ENCODE measurements at places on chromosomes 6 and 20.

DNA sequence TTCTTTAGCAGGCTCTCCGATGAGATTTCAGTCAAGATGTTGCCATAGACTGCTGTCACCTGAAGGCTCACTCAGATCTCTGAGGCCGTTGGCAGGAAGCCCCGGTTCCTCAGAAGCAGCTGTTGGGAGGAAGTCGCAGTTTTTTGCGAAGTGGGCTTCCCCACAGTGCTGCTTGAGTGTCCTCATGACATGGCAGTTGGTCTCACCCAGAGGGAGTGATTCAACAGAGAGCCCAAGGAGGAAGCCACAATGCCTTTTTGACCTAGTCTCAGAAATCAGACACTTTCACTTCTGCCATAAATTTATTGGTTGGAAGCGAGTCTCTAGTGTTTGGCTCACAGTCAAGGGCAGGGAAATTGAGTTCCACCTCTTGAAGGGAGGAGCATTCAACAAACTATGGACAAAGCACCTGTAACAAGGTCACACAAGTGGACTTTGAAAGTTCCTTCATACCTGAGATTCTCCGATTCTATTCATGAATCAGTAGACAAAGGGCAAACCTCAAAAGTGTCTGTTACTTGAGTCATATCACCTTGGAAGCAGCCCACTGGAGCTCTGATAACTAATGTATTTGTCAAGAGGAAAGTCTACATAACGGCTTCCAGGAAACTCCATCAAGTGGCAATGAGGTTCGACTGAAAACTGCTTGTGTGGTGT lies 208.3 kb downstream of the TASP1 start:
- DNase-seq, result no peak

DNA sequence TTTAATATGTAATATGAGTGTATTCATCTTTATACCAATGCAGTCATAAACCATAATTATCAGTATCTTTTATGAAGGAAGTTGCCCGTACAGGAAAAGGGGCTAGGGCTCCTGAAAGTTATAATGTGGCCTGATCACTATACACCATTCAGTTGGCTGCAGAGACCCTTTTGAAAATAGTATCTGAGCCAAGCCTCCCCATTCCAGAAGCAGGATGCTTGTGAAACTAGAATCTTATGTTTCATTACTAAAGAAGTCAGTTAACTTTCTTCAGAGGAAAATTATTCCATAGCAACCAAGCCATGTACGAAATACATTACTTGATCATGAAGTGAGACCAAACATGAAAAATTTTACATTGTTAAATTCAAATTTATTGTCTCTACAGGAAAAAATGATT lies 251.5 kb upstream of the TCF21 start:
- no peak for DNase-seq

DNA sequence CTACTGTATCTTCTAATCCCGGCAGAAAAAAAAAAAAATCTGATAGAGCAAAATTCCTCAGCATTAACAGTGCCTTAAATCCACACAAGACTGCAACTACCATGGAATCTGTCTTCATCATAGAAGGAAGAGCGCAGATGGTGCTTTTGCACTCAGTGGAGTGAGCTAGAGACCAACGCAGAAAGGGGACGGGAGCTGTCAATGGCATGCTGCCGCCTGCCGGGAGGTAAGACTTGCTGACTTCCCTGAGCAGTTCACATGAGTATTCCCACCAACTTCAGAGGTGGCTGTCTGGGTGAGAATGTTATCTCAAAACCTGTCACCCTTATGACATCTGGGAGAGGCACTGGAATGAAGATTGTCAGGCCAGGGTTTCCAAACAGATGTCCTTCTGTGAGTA lies 35.6 kb downstream of the DZANK1 start:
- no peak for DNase-seq

GRCh38 chr6:137870308-137870644 lies 3.2 kb downstream of the TNFAIP3 start:
- no peak for DNase-seq

DNA sequence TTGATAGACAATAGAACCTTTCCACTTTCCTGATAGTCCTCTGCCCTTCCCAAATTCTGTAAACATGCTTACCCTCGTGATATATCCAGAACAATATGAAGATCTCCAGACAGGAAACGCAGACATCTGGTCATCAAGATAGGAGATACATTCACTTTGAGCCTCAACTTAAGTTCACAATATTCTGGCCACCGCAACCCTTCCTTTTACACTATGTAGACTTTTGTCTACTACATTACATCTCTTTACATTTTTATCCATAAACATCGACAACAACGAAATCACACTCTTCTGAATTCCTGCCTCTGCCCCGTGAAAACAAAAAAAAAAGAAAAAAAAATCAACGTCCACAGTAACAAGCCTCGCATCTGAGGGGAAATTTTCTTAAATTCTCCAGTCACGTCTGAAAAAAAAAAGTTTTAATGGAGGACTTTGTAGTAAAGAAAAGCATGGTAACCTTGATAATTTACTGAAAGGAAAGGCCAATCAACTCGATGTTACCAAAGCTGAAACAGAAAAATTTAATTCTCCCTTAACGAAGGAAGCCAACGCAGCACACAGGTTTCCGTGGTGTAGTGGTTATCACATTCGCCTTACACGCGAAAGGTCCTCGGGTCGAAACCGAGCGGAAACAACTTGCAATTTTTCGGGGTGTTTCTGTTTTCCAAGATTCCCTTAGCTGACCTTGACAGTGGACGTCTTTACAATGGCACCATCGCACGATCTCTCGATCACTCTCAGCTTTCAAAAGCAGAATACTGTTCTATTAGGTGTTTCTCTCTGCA lies 21.8 kb downstream of the POM121L2 start:
- DNase-seq, result no peak

GRCh38 chr6:142523515-142524375 lies 221.9 kb downstream of the ADGRG6 start:
- peak; percentile 34 for DNase-seq

Data from NCI-H2081 (cell line).